AG08395 (cell line): ENCODE measurements at places on chromosomes 11 and 22.
A peak's percentile ranks its signal among the peaks of the same experiment; 100 is the strongest.

DNA sequence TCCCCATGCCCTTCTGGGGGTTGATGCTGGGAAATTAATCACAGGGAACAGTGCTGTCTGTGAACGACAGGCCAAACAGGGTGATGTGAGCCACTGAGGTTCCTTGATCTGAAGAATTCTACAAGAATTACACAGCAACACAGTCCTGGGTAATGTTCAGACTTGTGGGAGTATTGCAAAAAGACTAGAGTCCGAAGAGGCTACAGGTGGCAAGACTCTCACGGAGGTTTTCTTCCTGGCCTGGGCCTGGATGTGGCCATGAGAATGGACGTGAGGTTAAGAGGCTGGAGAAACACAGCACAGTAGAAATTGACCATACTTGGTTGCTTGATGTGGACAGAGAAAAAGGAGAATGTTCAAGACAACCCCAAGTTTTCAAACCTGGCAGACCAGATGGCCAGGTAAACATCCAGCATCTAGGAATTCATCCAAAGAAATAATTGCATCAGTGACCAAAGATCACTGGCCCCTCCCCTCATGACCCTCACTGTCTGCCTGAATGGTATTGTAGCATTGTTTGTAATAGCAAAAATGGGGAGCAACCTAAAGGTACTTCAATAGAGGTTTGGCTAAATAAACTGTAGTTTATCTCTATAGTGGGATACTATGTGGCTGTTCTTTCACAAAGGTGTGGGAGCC is 70.8 kb downstream of the COMMD9 start:
- no peak for DNase-seq

DNA sequence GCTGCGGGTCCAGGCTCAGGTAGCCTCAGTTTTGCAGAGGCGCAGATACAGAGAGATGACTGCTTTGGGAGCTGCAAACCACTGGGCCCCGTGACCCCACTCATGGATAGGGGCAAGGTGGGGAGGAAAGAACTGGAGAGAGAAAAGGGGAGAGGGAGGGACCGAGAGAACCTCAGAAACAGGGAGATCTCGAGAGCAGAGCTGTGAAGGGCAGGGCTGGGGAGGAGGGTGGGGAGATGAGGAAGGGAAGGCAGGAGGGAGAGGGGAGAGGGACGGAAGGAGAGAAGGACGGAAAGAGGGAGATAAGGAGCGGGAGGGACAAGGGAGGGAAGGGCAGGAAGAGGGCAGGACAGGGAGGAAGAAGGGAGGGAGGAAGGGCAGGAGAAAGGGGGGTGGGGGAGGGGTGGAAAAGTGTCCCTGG is 46.3 kb downstream of the IGLL1 start:
- no peak for DNase-seq

- DNase-seq = peak; percentile 21
These were observed 335 bp upstream of the SEZ6L start for GRCh38 chr22:26168939-26169314.

DNA sequence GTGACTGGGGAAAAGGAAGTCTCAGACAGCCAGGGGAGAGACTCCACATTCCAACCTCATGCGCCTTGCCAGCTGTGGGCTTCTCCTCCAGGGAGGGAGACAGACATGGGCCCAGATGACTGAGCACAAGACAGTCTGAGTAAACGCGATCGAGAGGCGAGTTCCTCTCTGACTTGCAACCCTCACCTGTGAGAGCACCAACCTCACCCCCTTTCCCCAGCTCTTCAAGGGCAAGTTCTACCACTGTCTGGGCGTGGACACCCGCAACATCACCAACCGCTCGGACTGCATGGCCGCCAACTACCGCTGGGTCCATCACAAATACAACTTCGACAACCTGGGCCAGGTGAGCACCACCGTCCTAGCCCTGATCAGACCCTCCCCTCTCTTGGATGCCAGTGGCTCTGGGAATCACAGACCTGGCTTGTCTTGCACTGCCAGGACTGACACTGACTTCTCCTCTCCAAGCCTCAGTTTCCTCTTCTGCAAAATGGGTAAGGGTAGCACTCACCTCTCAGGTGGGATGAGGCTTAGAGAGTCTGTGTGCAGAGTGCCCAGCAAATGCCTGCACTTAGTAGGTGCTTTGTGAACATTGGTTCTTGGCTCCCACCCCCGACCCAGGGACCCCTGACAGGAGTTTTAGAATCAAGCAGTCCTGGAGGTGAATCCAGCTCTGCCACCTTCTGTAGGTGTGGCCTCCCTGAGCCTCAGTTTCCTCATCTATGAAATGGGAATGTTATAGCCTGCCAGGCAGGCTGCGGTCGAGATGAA is 95.3 kb downstream of the CACNA1I start:
- DNase-seq = no peak

- DNase-seq = no peak
These were observed 25.9 kb downstream of the PPM1F start for GRCh38 chr22:21926728-21927127.

DNA sequence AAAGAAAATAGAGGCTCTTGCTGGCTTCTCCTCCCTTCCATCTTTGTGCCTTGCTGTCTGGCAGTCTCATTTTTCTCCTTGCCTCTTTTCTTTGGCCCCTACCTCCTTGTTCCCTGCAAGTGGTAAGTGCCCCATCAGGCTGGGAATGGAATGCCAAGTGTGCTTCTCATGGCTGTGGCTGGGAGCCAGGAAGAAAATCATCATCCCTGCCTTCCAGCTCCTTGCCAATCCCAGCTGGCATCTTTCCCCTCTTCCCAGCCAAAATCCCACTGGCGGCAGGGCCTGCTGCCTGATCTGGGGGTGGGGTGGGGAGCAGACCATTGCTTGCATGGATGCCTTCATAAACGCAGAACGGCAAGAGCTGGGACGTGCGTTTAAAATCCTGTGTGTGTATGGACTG is 27.0 kb upstream of the SLC25A18 start:
- DNase-seq = peak; percentile 30
